HL-60 (cell line): ENCODE measurements at places on chromosomes 12 and 14.

- DNase-seq = peak; percentile 61
Measured at GRCh38 chr14:92540472-92541048, 27.0 kb downstream of the RIN3 start.

- DNase-seq = no peak
Measured at GRCh38 chr12:93111773-93112172, 182.7 kb upstream of the EEA1 start.

DNA sequence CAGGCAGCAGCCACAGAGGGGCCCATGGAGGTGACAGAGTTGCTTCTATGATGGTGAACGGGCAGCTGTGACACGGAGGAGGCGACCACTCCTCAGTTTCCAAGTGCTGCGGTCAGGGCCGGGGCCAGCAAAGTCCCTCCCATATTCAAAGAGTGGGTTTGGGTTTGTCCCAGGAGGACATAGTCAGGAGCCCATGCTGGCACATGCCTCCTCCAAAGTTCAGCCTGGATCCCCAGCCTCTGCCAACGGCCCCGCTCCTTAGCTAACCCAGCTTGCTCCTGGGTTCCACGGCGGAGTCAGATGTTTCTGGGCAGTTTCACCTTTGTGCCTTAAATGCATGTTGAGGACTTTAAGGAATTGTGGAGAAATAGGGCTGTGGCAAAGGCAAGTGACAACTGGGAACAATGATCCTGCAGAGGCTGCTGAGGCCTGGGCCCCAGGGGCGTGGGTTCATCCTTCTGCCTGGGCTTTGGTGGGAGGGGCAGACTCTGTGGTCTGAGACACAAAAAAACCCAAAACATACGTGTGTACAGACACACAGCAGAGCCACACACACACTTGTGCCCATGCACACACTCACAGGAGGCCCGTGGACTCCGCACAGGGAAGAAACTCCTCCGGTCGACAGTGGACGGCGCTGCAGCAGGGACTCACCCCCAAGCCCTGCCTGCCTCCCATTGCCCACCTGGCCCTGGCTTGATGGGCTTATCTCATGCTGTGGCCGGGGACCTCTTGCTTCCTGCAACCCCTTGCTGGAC is 399.4 kb downstream of the TMEM121 start:
- DNase-seq = no peak

DNA sequence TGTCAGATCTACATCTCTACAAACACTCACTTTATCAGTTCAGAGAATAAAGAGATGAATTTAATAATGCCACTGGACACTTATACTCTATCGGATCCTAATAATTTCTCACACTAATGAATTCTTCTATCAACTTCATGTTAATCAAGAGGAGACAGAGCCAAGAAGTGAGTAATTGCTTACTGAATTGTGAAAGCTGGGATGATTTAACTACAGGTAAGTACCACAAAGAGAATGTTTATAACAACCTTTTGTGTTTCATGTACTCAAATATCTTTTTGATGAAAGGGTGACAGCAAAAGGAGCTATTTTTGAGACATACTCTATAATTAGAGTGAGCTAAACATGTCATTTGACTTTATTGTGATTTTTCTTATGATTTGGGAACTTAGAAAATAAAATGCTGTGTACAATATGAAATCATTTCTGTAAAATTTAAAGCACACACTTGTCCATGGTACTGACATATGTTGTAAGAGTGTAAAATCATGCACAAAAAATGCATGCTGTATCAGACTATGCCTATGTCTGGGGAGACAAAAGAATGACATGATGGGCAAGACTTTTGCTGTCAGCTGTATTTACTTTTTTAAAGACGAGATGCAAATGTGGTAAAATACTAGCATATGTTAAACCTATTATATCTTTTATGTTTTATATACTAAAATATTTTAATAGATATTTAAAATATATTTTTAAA is 361.2 kb downstream of the CCER1 start:
- no peak for DNase-seq

- DNase-seq = no peak
Measured at GRCh38 chr12:2194571-2194970, 141.8 kb downstream of the CACNA1C start.
